ENCODE measurements at places on chromosomes 6 and 20.

GRCh38 chr20:38828514-38829295, 23.2 kb downstream of the PPP1R16B start:
- DNase-seq = no peak

DNA sequence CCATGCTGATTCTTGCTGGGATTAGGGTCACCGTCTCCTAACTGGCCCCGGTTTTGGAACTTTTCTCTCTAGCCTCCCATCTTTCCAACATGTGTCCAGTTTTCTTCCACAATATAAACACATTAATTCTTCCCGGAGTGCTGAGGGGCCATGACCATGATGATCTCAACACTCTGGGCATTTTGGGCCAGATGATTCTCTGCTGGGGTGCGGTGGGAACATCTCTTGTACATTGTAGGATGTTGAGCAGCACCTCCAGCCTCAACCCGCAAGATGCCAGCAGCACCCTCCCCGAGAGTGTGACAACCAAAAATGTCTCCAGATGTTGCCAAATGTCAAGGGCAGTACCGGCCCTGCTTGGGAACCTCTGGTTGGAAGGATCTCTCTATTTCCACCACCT, 164.8 kb downstream of the TFAP2C start:
- no peak for DNase-seq

DNA sequence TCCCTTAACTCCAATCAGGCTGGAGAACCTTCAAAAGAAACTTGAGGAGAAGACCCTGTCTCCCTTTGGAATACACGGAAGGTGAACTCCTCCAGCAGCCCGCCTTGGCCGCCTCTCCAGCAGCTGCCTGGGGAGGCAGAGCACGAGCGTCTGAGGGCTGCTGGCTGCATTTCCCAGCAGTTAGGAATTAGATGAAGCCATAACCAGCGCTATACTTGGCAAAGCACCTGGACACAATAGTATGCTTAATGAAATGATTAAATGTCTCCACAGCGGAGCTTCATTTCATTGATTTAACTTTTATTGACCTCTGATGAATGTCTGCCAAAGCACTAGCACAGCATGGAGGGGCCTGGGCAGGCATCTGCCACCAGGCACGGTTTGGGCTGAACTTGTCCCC, 73.5 kb downstream of the TMEM242 start:
- no peak for DNase-seq

- DNase-seq = no peak
Observed at GRCh38 chr20:40803381-40803780, 114.3 kb upstream of the MAFB start.

DNA sequence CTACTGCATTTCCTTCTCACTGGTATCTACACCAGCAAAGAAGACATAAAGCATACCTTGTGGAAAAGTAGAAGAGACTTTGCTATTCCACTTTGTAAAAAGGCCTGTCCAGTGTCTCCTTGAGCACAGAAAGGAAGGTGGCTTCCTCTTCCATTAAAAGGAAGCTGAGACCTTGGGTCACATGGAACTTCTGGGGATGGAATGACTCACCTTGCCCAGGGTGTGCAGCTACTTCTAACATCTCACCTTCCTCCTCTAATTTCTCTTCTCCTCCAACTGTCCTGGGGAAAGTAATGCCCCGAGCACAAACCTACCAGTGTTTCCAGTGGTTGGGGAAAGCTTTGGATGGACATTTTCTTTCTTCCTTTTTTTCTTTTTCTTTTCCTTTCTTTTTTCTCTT, 848.8 kb upstream of the MAP3K7 start:
- DNase-seq = no peak

DNA sequence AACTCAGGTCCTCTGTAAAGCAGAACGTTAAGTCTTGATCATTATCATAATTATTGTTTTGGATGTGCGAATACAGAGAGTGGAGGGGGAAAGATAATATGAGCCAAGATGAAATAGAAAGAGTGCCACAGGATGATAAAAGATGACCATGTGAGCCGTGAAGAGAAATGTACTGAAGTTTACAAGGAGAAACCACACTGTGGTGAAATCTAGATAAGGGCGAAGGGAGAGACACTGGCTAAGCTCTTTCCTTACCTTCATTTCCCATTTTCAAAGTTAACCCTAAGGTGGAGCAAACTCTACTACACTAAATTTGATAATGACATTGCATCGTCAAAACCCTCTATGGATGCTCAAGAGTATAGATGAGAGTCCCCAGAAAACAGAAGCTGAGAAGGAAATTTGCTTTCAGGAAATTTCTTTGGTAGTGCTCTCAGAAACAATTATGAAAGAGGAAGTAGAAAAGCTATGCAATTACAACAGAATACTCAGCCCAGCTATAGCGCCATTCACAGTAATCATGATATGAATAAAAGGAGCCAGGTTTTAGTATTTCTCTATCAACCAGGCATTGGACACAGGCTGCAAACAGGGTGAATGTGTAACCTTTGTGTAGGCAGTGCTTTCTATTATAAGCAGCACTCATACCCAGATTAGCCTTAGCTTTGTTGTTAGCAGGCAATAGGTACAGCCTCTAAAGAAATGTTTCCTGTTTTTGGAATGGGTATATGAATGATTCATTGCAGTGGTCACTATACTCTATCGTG, 1080.7 kb downstream of the GRIK2 start:
- DNase-seq = no peak

GRCh38 chr20:45812157-45813005, at the start of gene UBE2C:
Gene UBE2C, plus strand, starts transcription at chr20:45812644. Its CDS starts 52 bp downstream, at chr20:45812696.
- peak; percentile 98 for DNase-seq
